HuH-7 (cell line): ENCODE measurements at places on chromosomes 1 and 21.

DNA sequence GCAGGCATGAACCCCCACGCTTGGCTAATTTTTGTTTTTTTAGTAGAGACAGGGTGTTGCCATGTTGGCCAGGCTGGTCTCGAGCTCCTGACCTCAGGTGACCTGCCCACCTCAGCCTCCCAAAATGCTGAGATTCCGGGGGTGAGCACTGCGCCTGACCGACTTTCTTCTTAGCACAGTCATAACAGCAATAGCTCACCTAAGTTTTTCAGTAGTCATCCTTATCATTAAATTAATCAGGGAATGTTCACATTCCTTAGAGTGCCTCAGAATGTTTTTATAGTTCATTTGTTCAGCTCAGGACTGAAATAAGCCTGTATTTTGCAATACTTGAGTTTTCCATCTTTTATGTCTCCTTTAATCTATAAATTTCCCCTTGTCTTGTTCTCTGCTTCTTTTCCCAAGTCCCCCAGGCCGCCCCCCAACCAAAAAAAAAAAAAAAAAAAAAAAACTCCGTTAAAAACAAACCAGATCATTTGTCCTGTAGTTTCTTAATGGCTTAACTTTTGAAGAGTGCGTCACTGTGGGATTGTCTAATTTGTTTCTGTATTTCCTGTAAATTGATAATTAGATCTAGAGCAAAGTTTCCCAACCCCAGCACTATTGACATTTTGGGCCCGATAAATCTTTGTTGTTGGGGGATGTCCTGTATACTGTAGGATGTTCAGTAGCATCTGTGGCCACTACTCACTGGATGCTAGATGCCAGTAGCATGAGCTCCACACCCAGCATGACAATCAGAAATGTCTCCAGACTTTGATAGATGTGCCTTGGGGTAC, 120.7 kb downstream of the ITSN1 start:
- DNase-seq, result no peak

GRCh38 chr1:183226361-183226760, 40.3 kb downstream of the LAMC2 start:
- DNase-seq, result no peak

DNA sequence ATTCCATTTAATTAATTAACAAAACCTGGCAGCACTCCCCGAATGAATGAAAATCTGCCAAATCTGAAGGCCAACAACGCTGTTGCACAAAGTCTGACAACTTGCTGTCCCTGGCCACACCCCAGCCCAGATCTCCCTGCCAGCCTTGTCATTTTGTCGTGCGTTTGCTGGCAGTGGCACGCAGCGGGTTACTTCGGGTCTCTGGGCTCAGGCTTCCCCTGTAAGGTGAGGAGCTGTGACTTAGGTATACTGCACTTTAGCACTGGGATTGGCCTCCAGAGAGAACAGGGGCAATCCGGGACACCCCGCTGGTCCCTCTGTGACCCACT, 34.3 kb upstream of the SIM2 start:
- no peak for DNase-seq

DNA sequence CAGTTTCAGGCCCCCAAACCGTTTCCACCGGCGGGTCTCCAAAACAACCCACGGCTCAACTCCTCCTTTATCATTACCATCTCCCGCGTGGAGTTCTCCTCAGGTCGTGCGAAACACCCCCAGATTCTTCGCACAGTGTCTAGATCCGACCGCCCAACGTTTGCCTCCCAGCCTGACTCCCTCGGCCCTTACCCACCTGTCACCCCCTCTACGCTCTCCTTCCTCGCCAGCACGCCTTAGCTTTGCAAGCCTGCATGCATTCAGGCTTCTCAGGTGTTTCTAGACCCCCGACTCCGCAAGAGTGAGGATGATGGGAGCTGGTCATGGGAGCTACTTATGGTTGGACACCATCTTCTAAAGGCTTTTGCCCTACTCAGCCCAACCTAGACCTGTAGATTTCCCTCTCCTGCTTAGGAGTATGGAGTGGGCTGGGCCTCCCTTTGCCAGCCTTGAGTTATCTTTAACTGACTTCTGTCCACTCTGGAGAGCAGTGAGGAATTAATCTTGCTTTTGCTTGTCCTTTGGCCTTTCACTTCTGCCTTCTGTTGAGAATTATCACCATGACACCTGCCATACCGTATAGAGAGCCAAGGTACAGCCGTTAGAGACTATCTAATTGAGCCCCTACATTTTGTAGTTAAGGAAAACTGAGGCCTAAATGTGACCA, 865 bp downstream of the ATP5IF1 start:
- DNase-seq, result no peak

DNA sequence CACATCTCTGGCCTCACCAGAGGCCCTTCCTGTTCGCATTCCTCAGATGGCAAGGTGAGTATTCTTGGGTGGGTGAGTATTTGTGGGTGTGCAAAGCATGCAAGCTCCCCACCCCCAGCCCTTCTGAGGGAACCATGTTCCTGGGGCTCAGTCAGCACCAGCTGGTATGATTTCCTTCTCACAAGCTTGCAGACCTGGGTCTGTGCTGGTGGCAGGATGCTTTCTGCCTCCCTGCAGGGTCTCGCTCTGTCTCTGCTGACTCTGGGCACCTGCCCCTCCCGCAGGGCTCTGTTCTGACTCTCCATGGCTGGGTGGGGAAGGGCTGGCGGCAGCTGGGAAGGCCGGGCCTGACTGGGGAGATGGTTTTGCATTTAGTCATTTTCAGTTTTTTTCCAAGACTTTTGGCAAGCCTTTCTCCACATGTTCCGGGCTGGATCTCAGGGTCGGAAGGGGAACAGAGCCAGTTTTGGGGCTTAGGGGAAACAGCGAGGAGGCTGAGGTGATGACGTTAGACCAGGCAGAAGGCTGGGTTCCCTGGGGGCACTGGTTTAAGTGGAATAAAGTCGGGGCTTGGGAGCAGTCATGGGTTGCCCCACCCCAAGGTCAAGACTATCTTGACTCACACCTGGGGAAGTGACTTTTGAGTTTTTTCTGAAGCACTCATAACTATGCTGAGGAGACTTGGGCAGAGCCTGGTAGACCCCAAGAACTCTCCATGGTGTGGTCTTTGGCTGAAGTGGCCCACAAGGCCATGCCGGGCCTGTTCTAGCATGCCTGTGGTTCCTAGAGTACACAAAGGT, 6.2 kb downstream of the RASSF5 start:
- no peak for DNase-seq

GRCh38 chr1:17004466-17005364, 7.0 kb downstream of the ATP13A2 start:
- DNase-seq, result no peak

DNA sequence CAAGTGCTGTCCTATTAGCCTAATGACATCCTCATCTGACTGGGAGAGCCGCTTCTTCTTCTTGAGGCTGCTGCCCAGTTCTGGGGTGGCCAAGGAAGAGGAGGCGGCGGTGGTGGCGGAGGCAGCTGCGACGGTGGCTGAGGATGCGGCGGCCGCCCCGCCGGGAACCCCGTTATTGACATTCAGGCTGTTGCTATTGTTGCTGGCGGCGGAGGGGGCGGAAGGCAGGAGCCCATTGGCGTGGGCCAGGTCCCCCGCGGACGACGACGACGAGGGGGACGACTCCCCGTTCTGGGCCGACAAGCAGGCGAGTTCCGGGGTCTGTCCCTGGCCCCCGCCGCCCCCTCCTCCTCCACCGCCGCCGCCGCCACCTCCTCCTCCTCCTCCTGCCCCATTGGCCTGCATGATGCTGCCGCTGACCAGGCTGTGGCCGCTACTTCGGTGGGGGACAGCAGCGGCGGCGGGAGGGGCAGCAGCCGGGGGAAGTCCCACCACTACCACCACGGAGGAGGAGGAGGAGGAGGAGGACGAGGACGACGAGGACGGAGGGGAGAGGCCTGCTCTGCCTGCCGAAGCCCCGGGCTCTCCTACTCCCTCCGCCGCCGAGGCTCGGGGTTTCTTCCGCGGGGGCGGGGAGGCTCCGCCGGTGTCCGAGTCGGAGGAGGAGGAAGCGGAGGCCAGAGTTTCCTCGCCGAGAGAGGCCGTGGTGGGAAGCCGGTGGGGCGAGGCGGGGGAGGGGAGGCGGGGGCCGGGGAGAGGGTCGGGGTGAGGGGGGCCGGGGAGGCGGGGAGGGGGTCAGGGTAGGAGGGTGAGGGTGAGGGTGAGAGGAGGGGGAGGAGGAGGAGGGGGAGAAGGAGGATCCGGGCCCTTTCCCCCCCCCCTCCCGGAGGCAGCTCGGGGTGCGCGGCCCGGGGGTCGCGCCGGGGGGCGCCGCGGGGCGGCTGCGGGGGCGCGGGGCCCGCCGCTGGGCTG, 610 bp downstream of the WDR26 start:
- peak; percentile 44 for DNase-seq

DNA sequence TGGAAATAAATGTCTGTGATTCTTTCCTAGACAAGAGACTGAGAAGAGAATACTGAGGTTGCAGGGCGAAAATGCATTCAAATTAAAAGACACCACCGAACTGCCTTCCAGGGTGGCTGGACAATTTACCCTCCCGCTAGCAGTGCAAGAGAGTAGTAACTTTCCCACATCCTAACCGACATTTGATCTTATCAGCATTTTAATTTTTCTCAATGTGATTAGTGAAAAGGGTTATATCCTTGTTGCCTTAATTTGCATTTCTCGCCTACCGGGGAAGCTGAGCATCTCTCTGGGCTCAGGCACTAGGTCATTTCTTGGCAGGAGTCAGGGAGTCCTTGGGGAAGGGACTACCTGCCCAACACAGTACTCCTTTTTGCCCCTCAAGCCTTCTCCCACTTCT, 2.8 kb downstream of the TNFRSF8 start:
- no peak for DNase-seq

DNA sequence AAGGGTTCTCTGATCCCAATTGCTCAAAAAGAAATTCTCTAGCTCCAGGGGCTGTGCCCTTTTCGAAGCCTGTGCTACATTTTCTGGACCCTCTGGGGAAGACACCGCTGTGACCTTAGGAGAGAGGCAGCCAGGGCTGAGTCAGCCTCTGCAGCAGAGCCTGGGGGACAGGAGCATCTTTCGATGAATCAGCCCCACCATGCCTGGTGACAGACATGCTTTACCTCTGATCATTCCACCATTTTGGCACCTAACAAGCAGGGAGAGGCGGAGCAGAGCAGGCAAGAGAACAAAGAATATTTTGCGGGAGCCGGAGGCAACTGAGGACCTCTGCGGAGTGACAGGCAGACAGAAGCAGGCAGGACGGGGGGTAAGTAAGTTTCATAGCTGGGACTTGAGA, 84.9 kb downstream of the VWA5B1 start:
- no peak for DNase-seq

GRCh38 chr1:242196914-242197313, 198.0 kb upstream of the MAP1LC3C start:
- DNase-seq, result no peak

GRCh38 chr1:230641346-230641745, 935 bp upstream of the COG2 start:
- DNase-seq, result no peak
